ENCODE measurements at places on chromosomes 3 and 15.

DNA sequence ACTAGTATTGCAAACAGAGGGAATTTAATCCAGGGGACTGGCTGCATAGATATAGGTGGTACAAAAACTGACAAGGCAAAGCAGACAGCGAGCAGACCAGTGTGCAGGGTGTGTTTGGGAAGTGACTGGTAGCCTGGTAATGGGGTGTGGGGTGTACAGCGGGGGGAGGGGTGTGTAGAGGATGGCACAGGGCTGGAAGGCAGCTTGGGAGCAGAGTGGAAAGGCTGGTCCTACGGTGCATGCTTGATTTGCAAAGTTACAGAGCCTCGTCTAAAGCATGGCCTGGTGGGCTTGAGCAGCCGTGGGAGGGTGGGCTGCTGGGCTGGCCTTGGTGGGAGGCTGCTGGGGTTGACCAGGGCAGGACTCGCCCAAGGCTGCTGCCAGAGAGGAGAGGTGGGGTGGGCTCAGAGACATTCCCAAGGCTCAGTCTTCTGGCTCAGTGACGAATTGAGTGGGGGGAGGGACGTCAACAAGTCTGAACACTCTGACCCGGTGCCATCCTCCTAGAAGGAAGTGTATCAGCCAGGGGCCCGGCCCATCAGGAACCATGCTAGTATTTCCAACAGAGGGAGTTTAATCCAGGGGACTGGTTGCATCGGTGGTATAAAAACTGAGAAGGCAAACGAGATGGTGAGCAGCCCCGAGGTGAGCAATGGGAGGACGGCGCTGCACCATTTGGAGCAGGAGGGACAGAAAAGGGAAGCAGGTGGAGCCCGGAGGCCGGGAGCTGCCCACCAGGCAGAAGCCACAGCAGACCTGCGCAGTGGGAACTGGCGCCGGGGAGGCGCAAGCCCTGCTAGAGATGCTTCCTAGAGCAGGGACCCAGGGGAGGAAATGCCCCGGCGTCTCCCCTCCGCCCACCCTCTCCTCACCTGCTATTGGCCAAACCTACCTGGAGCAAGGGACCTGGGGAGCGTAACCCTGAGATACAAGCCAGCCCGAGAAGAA lies 29.2 kb downstream of the CPN2 start:
- no peak for DNase-seq

DNA sequence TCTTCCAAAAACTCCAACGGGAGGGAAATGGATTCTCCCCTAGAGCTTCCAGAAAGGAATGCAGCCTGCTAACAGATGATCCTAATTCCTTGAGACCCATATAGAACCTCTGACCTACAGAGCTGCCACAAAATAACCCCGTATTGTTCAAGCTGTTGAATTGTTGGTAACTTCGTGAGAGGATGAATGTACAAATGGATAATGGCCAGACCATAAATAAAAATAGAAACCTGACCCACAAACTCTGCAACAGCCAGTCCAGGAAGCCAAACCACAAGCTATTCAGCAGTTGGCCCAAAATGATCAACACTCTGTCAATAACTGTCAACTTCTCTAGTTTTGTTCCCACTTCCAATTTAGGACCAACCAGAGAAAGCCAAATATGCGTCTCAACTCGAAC lies 414.0 kb upstream of the ZNF717 start:
- no peak for DNase-seq

- DNase-seq = no peak
These were observed 46.8 kb downstream of the ST6GAL1 start for GRCh38 chr3:186976837-186977750.

DNA sequence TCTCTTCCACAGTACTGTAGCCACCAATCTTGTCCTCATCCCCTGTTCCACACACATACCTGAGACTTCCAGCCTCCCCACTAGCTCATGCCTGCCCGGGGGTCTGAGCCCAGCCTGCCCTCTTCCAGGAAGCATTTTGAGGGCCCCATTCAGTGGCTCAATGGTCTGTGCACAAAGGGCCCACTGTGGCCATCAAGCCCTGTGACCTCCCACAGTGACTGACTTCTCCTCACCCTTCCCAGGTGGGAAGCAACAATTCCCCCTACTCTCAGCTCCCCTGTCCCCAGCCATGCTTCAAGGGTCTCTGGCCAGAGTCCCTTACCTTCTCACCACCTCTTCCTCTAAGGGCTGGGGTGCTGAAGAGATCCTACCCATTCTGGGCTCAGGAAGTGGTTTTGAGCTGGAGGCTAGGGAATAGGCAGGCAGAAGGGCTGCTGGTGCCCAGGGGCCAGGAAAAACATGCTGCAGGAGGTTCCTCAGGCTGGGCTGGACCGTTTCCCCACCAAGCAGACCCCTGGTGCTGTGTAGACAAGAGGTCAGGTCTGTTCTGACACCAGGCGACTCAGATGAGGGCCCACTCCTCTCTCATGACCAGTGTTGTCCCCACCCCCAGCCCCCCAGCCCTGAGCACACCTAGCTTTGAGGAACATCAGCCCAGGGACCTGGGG lies 3.0 kb upstream of the KLF15 start:
- DNase-seq = no peak

GRCh38 chr3:155325263-155325835 lies 31.9 kb upstream of the STRIT1 start:
- DNase-seq = no peak

DNA sequence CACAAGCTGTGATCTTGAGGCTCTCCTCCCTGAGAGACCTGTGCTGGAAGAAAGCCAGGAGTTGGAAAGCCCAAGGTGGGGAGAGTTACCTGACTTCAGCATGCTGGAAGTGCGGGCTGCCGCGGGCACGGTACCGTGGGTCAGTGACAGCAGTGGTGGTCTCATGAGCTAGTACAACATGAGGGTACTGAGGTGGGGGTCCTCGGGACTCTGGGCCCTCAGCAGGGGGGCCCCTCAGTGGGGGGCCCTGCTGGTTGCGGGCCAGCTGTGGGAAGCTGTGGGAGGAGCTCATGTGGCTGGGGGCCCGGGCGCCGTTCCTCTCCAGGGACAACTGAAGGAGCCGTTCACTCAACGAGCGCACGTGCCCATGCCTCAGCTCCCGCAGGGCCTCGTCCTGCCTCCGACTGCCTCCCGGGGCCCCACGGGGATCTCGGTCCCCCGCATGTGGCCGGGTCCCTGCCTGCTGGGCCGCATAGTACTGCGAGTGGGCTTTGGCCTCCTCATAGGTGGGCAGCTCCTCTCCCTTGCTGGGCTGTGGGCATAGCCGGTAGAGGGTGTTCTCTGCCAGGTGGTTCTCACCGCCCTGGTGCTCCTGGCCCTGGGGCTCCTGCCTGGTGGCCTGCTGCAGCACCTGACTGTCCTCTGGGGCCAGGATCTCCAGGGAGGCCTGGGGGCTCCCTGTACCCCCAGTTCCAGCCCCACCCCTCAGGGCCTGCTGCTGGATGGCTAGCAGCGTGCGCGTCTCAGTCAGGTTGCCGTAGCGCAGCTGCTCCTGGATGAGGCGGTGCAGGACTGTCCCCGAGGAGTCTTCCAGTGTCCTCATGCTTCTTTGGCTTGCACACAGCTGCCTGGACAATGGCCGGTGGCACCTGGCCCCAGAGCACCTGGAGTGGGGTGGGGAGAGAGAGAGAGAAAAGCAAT lies 3.4 kb downstream of the AMOTL2 start:
- no peak for DNase-seq

GRCh38 chr3:76824658-76825240 lies 215.2 kb upstream of the ROBO2 start:
- no peak for DNase-seq

All from stimulated activated CD8-positive, alpha-beta memory T cell treated with anti-CD3 and anti-CD28 coated beads, Interleukin-12 subunit alpha, Interleukin-12 subunit beta, amount 100 ng/mL, for 1 hour (primary cell).